Glomerular endothelial cell (primary cell): ENCODE measurements at places on chromosomes 2 and 18.

DNA sequence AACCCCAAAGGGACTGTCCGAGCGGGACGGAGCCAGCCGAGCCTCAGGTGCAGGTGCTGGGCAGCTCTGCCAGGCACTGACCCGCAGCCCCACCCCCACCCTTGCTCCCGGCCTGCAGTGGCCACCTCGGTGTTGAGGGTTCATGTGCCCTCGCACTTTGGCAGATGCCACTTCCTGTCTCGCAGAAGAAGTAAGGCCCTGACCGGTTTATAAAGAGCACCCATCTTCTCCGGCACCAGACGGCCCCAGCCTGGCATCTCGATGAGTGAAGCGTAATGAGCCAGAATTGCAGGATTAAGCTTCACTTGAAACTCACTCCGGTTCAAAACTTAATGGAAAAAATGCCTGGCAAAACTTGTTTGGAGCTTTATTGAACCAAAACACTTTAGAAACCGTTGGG is 10.9 kb upstream of the NFATC1 start:
- DNase-seq = no peak

DNA sequence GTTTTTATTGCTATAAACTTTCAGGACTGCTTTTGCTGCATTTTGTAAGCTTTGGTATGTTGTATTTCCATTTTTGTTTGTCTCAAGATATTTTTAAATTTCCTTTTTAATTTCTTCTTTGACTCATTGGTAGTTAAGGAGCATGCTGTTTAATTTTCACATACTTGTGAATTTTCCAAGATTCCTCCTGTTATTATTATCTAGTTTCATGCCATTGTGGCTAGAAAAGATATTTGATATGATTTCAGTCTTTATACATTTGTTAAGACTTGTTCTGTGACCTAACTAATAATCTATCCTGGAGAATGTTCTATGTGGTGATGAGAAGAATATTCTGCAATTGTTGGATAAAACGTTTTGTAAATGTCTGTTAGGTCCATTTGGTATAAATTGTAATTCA is 62.1 kb downstream of the NUP35 start:
- DNase-seq = no peak

- peak; percentile 87 for DNase-seq
These were observed at the start of gene PTMA for GRCh38 chr2:231707927-231708772. Gene PTMA, plus strand, starts transcription at chr2:231708525. Its CDS starts 182 bp downstream, at chr2:231708707.

- DNase-seq = no peak
These were observed 334.2 kb upstream of the NETO1 start for GRCh38 chr18:73201940-73202339.

DNA sequence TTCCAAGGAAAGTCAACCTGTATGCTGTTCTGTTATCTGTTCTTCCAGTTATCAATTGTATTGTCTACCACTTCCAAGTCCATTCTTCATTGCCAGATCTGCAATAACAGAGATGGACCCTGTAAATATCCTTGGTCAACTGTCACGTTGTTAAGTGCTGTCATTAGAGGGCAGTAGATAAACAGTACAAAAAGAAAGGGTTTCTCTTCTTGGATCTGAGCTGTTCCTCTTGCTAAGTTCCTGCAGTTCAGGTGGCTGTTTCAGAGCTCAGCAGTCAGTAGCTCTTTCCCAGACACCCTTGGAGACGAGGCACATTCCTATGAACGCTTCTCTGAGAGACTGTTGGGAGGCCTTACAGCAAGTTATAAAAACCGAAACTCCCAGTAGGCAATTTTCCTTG is 957.1 kb upstream of the CHAC2 start:
- DNase-seq = no peak

DNA sequence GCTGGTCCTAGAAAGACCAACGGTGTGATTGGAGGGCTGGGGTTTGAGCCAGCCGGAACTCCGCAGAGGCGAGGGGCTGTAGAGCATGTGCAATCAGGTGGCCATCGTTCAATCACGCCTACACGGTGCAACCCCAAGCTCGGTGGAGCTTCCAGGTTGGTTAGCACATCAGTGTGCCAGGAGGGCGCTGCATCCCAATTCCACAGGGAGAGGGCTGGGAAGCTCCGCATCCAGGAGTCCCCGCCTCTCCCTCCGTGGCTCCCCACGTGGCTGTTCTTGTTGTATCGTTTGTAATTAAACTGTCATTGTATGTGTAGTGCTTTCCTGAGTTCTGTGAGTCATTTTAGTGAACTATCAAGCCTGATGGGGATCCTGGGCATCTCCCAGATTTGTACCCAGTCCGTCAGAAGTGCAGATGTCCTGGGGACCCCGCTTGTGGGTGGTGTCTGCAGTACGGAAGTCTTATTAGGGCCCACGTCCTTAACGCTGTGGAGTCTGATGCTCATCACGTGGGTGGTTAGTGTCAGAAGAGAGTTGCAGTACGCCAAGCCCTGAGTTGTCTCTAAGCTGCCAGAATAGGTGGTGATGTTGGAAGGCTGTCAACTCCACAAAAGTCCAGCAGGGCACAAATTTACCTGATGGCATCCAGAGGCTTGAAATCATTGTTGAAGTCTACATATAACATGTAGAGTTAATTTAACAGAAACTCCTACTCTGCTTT is 20.6 kb upstream of the AMMECR1L start:
- no peak for DNase-seq

GRCh38 chr18:65934874-65935273 is 184.1 kb downstream of the CDH7 start:
- DNase-seq = no peak

GRCh38 chr2:226701052-226701451 is 98.6 kb downstream of the IRS1 start:
- no peak for DNase-seq

- DNase-seq = no peak
These were observed 18.4 kb upstream of the ST8SIA3 start for GRCh38 chr18:57333940-57334339.

GRCh38 chr2:120699292-120699691 is 36.4 kb upstream of the GLI2 start:
- no peak for DNase-seq

GRCh38 chr18:3827236-3827845 is 377.4 kb downstream of the TGIF1 start:
- no peak for DNase-seq

GRCh38 chr18:23094411-23095190 is 40.7 kb upstream of the CABLES1 start:
- DNase-seq = no peak

DNA sequence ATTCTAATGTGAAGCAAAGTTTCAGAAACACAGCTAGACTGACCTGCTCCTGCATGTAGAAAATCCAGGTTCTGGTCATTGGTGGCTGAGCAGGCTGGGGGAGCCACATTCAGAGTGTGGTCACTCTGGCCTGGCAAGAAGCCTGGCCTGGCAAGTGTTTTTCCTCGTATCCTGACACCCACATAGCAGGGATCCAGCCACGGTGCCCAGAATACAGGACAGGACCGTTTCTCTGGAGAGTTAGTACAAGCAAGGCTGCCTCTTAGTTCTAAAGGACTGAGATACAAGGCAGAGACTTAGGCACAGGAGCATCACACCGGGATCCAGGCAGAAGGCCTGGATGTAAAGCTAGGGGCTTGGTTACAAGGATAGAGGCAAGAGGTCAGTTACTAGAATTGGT is 4.8 kb upstream of the LAMA1 start:
- DNase-seq = no peak

GRCh38 chr2:217642944-217643343 is 359.9 kb downstream of the TNS1 start:
- no peak for DNase-seq

DNA sequence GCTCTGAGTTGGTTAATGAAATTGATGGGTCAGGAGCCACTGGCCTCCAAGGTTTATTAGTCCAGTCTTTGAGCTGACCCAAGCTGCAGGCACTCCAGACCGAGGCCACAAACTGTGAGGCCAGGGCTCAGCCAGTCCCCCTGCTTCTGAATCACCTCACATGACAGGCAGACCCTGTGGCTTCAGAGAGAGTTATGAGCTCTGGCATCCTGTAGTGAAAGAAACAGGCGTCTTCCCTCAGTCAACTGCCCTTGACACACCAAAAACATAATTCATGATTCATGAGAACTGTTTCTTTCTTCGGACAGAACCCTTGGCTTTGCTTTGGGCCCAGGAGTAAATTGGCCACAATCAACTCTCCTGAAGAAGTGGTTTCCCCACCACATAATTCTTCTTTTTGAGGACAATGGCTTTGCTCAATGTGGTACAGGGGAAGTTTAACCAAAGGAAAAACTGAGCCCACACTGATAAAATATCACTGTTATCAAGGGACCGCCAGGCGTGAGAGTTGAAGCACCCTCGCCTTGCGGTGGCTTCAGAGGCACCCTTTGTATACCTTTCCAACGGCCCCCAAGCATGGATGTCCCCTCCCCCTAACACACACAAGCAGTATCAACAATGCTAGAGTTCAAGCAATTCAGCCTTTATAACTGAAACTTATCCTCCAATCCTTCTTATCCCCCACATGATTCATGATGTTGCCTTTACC is 226.9 kb downstream of the CYRIA start:
- DNase-seq = no peak

- DNase-seq = no peak
These were observed 38.3 kb downstream of the CRACDL start for GRCh38 chr2:98897746-98898145.

- no peak for DNase-seq
These were observed 1521.3 kb upstream of the ACVR2A start for GRCh38 chr2:146323564-146323963.

DNA sequence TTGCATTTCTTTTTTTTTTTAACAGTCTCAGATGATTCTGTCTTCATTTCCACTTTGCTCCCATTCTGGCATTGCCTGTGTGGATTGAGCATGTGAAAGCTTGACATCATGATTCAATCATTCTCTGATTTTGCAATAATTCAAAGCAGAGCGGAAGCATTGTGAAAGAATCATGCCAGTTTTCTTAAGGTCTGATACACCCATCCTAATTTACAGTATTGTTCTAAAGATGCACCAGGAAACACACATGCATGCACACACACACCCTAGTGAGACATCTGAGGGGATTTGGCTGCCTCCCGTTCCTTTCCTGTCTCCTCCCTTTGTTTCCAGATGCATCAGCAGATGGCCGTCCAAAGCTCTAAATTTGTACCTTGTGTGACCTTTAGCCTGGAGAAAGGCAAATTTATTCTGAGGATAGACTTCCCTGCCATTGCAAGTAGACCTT is 97.3 kb downstream of the FMNL2 start:
- DNase-seq = no peak

- no peak for DNase-seq
These were observed 87.6 kb downstream of the SPATS2L start for GRCh38 chr2:200394045-200394444.

DNA sequence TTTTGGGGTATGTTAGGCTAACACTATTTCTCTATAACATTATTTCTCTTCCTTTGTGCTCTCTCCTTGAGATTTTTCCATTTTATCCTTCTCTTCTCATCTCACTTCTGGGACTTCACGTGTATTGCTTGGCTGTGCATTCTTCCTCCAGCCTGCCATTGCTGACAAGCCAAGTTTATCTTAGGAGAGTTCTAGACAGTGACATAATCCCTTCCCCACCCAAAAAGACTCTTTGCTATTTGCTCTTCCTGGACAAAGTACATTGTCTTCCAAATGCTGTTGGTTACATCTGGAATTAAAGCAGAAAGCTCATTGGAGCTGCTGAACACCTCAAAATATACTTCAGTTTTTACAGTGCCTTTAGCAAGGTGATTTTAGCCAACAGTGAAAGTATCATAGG is 8.9 kb downstream of the TSPYL6 start:
- no peak for DNase-seq

GRCh38 chr2:98907385-98907784 is 28.6 kb downstream of the CRACDL start:
- DNase-seq = no peak

DNA sequence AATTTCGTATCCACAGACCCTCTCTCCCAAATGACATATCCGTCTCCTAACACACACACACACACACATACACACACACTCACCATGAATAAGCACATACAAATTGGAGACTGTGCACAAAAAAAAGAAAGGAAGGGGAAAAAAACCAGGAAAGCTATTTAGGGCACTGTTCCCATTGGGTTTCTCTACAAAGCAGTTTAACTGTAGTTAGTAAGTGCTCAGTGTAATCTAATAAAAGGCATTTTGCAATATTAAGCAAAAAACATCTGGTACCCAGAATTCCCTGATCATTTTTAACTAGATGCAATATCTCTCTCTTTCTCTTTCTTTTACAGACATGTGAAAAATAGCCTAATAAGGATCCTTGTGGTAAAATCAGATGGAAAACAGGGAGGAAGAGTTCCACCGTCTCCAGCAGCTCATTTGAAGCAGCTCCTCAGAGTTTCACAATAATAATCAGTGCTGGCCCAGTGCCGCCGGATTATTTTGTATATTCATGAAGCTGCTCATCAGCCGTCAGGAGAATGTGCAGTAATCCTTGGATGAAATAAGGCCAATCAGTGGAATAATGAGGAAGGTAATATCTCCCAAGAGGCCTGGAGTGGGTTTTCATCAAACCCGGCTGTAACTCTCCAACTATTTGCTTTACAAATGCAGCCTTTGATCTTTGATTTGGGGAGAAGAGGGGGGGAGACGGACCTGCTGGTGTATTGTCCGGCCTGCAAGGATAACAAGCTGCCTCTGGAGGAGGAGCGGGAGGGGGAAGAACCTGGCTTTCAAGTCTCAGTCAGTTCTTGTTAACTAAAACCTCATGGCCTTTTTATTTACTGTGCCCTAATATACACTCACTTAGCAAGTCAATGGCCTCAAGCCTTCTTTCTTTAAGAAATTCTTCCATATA is 227.6 kb upstream of the SMIM21 start:
- DNase-seq = no peak

- DNase-seq = no peak
These were observed 369 bp downstream of the SMCHD1 start for GRCh38 chr18:2655954-2656236.

- no peak for DNase-seq
These were observed 1.0 kb upstream of the ACTR3 start for GRCh38 chr2:113888641-113889470.

DNA sequence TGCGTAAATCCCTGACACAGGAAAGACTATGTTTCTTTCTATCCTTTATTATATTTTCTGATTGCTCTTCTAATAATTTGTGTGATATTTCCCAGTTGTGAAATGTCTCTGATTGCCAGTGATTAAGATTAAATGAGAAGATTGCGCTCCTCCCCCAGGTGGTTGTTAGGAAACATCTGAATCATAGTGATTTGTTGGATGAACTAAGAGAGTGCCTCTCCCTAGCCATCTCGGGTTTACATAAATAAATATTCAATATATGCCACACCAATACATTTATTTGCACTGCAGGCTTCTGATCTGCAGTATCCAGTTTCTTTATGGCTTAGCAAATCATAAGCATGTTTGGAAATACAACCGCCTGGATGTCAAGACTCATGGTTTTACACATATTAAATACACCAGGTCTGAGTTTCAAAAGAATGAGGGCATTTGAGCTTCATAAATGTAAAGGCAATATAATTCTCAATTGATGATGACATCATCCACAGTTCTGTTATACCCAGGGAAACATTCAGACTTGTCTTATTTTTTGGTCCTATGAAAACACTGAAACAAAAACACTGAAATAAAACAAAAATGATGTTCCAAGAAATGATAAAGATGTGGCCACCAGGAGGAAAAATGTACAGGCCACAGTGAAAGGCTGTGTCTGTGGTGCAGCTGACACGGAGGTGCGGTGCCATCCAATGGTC is 826.7 kb upstream of the ACVR2A start:
- DNase-seq = no peak
